ENCODE measurements at places on chromosomes 16 and 17.

- peak; percentile 18 for DNase-seq
These were observed 7.3 kb downstream of the MFSD6L start for GRCh38 chr17:8791910-8792270.

- DNase-seq = no peak
These were observed 174.4 kb upstream of the HS3ST3A1 start for GRCh38 chr17:13776027-13776551.

- DNase-seq = no peak
These were observed 6.7 kb downstream of the MMD start for GRCh38 chr17:55414983-55415382.

DNA sequence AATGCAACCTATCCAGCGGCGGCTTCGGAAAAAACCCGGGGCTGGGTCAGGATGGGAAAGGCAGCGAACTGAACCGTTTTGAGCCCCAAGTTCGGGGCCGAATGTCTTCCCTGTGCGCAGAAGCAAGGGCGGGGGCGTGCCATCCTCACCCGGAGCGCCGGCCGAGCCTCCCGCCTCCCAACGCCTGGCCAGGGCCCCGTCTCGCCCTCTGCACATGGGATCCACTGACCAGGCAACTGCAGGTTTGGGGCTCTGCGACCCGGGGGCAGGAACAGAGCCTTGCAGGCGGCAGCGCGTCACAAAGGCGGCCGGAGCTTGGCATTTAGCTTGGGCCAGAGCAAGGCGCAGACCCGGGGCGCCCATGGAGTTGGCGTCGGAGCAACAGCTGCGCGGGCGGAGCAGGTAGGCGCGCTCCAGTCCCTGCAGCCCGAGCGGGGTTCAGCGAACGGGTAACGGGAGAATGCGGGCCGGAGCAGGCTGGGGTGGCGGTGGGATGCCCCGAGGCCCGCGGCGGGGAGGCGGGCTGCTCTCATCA is at the start of gene FBXO39:
Gene FBXO39 (plus strand): TSS at position 345 of the 535 bp plus-strand sequence. CDS start 3,654 bp downstream, outside the sequence.
- DNase-seq = no peak

GRCh38 chr17:74354123-74354522 is 7.5 kb downstream of the BTBD17 start:
- peak; percentile 75 for DNase-seq

DNA sequence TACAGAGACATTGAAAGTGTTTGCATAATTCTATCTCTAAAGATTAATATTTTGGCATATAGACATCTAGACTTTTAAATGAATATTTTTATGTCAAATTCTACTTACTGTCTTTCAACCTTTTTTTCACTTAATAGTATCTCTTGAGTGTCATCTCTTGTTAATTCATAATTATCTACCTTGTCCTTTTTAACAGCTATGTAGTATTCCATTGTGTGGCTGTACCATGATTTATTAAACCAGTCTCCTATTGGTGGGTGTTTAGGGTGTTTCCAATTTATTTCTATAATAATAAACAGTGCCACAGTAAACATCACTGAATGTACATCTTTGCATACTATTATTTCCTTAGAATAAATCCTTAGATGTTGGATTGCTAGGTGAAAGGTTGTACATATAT is 16.3 kb upstream of the RNF222 start:
- no peak for DNase-seq

- DNase-seq = no peak
These were observed 105.8 kb upstream of the CDH5 start for GRCh38 chr16:66260522-66261254.

DNA sequence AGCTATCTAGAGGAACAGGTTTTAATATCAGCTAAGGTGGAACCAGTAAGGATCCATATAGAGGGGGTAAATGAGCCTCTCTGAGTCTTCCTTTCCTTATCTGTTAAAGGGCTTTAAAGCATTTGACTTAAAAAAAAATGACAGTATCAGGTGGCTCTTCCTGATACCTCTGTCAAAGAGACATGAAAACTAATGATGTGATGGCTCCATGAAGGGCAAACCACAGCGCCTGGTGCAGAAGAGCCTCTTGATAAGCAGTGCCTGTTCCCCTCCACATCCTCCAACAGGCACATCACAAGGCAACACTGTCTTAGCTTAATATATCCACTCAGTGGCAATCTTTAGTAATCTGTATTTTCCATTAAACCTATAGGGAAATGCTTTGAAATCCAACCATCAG is 68.9 kb downstream of the USP31 start:
- no peak for DNase-seq

DNA sequence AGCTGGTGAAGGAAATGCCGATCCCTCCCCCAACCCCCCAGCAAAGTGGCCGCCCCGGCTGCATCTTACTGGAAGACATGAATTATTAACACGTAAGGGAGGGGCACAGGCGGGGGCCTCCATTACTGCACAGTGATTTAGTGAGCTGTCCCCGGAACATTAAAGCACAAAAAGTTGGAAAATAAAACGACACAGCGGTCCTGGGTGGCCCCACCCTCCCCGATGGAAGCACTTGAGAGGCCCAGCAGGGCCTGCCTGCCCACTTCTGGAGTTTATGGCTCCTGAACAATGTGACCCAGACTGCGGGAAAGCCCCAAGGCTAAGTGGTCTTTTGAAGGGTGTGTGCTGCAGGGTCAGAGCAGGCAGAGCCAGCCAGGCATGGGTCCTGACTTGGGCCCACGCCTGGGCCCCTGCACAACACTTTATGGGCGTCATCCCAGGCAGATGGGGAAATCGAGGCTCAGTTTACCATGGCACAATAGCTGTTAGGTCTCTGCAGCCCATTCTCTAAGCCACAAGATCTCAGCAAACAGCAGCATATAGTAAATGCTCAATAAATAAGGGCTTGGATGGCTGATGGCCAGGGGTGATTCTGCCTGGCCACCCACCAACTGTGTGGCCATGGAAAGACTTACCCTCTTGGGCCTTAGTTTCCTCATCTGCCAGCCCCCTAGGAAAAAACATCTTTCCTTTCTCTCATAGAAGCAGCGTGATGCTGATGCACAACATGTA is 22.8 kb downstream of the CCDC102A start:
- no peak for DNase-seq

- DNase-seq = no peak
These were observed 128.2 kb upstream of the GNAO1 start for GRCh38 chr16:56063111-56063510.

DNA sequence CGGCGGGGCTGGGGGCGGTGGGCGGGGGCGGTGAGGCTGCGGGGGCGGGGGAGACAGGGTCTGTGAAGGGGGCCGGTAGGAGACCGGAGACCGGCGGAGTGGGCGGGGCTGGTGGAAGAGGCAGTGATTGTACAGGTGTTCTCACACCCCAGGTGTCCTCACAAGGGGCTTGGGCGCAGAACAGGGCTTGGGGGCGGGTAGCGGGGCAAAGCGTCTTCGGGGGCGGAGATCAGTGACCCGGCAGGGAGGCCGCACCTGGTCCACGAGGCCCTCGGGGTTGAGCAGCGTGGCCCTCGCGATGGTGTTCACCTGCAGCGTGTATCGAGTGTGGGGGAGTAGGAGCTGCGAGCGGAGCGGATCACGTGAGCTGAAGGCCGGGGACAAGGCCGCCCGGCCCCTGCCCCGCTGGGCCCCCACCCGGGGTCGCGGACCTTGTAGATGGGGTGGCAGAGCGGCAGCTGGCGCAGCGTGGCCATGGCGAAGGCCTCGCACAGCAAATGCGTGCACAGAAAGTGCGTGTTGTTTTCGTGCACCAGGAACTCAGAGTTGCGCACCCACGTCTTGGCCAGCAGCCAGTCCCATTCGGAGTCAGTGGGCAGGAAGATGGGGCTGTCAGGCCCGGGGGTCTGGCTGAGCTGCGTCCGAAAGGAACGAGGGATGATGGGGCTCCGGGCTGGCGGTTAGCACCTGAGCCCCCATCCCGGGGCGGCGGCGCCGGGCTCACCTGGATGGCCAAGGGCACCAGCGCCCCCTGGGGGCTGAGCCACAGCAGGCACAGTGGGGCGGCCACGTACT is 8.5 kb downstream of the ALOXE3 start:
- peak; percentile 79 for DNase-seq

DNA sequence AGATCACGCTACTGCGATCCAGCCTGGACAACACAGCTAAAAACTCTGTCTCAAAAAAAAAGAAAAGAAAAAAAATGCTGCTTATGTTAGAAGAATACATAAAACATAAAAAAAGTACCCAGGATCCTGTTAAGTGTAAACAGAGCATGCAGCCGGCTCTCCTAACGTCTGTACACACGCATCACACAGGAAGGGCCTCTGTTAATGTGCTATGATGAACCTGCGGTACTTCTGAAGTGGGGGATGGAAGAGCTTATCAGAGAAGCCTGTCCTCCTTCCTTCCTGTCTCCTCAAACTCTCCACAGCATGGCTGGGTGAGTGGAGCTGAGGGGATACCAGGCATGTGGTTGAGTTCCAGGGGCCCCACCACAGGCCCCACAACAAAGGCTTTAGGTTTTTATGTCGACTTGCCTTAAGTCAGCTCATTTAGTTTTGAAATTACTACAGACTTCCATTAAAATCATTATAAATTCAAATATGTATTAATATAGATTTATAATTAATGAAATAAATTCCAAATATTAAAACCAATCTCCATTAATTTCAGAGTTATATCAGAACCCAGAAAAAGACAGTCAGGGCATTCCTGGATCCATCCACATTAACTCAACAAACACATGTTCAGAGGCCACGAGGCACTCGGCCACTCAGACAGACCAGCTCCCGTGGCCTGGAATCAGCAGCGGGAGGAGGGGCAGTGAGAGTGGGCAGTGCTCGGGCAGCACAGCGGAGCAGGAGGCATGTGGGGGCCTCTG is 11.7 kb downstream of the CCDC57 start:
- peak; percentile 81 for DNase-seq

GRCh38 chr16:79845734-79846135 is 245.2 kb upstream of the MAF start:
- peak; percentile 69 for DNase-seq

DNA sequence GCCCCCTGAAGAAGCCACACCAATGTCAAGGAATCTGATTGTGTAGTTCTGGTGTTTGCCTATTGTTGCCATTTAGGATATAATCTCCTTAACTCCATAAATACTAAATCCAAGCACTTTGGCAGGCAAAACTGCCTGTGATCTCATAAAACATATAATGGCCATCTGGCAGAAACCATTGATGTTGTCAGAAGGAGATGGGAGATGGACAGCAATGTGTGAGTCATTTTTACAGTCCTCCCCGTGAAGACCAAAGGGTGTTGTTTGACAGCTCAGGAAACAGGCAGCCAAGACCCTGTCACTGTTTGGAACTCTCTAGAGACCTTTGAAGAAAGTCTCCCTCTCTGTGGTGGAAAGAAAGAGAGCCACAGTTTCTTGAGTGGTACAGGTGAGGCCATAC is 454.1 kb downstream of the HS3ST3B1 start:
- DNase-seq = no peak

- DNase-seq = no peak
These were observed 2.2 kb upstream of the MNT start for GRCh38 chr17:2403044-2403443.

GRCh38 chr16:81567987-81568748 is 123.6 kb downstream of the CMIP start:
- DNase-seq = peak; percentile 42

GRCh38 chr17:66829386-66829864 is 5.5 kb upstream of the CACNG5 start:
- peak; percentile 20 for DNase-seq

DNA sequence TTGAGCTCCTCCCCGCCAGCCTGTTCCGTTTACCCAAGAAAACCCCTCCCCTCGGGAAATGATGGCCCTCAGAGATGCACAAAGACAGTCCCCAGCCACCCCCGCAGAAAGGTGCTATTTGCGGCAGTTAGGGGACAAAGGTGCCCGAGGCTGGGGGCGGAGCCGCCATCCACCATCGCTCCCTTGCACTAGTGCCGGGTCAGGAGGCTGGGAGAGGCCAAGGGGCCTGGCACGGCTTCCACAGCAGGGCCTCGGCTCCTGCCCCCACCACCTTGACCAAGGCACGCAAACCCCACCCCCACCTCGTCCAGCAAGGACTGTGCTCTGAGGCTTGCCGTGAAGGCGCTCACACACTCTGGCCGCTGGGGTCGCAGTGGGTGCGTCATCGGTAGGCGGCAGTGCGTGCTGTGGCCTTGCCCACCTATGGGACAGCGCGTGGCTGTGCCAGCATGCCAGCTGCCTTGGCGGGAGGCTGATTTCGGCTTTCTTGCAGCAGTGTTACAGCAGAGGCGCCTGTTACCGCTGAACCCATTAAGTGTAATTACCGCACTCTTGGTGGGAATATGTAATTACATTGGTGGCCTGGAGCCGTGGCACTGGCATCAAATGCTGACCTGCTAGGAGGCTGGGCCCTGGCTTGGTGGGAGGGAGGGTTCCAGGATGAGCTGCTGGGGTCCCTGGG is 31.8 kb downstream of the TPSG1 start:
- no peak for DNase-seq

DNA sequence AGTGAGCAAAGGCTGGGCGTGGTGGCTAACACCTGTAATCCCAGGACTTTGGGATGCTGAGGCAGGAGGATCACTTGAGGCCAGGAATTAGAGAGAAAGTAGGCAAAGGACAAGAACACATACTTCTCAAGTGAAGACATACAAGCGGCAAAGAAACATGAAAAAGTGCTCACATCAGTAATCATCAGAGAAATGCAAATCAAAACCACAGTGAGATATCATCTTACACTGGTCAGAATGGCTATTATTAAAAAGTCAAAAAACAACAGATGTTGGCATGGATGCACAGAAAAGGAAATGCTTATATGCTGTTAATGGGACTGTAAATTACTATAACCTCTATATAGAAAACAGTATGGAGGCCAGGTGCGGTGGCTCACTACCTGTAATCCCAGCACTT is 12.2 kb upstream of the SLX4 start:
- DNase-seq = no peak

GRCh38 chr16:51111759-51112158 is 39.3 kb downstream of the SALL1 start:
- no peak for DNase-seq

DNA sequence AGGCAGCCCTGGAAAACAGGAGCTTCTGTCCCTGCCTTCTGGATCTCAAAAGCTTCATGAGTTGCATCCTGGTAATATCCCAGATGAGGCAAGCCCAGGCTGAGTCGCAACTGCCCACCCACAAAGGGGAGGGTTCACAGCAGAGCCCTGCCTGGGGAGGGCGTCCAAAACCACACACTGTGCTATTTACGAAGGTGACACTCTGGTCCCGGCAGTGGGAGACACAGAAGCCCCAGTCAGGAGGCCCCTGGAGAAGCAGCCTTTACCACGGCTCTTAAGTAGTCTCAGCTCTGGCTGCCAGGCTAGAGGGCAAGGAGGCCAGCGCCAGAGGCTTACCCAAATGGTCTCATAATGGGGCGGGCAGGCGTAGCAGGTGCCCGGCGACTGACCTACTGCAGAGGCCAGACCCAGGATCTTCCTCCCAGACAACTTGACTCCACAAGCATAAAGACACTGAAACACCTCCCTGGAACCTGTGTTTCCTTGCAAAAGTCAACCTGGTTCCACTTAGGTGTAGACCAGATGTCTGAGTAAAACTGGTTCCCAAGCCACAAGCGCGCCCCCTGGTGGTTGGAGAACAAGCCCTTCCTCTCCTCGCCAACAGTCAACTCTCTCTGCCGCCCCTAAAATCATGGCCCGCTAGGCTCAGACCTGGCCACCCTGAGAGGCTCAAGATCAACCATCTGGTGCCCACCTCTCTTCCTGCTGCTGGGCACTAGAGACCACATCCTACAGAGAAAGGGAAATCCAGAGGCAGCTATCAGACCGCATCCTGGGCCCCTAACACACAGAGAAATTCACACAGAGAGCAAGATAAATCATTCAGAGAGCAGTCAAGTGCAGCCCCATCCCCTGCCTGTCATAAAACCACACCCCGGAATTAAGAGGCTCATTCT is 5.2 kb downstream of the AXIN2 start:
- peak; percentile 89 for DNase-seq
